Non-pigmented ciliary epithelial cell (primary cell): ENCODE measurements at places on chromosomes 11 and 22.

- DNase-seq, result peak; percentile 34
Measured at GRCh38 chr11:120710354-120711131, 199.0 kb downstream of the GRIK4 start.

- no peak for DNase-seq
Measured at GRCh38 chr11:60118338-60118737, 29.9 kb downstream of the MS4A2 start.

DNA sequence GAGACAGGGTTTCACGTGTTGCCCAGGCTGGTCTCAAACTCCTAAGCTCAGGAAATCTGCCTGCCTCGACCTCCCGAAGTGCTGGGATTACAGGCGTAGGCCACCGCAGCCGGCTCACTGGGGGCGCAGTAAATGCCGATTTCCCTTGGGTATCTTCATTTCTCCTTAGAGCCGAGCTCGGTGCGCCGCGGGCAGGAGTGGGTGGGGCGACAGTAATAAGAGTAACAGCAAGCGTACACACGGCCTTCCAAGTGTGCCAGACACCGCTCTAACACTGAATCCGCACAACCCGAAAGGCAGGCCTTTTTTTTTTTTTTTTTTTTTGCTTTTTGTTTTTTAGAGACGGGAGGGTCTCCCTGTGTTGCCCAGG lies 500 bp upstream of the ADSL start:
- DNase-seq, result no peak

- no peak for DNase-seq
Measured at GRCh38 chr11:70497536-70498075, 99.3 kb downstream of the CTTN start.

GRCh38 chr11:82539669-82540068 lies 194.0 kb downstream of the FAM181B start:
- DNase-seq, result no peak

DNA sequence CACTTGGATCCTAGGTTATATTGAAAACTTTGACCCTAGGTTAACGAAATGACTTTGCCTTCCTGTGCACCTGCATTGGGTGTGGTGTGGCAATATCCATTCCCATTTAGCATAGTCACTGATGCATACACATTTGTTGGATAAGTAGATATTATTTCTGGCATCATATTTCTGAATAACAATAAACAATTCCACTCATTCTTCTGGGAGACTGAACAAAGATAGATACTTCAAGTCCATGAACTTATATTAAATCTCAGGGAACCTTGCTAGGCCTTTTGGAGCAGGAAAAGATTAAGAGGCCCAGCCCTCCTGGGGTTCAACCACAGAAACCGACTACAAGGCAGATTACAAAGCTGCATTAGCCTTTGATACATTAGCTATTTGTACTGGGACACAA lies 118.9 kb downstream of the MSANTD4 start:
- peak; percentile 28 for DNase-seq

GRCh38 chr11:128669506-128670270 lies 24.2 kb upstream of the FLI1 start:
- DNase-seq, result no peak

- no peak for DNase-seq
Measured at GRCh38 chr22:49788504-49788903, 39.2 kb downstream of the BRD1 start.

DNA sequence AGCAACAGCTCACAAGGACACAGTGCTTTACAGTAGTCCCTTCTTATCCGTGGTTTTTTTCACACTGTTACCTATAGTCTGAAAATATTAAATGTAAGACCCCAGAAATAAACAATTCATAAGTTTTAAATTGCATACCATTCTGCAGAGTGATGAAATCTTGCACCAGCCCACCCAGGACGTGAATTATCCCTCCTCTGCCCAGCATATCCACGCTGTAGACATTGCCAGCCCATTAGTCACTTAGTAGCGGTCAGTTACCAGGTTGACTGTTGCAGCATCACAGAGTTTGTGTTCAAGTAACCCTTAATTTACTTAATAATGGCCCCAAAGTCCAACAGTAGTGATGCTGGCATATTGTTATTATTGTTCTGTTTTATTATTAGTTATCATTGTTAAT lies 3.6 kb downstream of the CLTCL1 start:
- peak; percentile 73 for DNase-seq

- no peak for DNase-seq
Measured at GRCh38 chr11:92295175-92296137, 70.8 kb downstream of the FAT3 start.

- no peak for DNase-seq
Measured at GRCh38 chr11:61964058-61964665, 3.3 kb downstream of the FTH1 start.

DNA sequence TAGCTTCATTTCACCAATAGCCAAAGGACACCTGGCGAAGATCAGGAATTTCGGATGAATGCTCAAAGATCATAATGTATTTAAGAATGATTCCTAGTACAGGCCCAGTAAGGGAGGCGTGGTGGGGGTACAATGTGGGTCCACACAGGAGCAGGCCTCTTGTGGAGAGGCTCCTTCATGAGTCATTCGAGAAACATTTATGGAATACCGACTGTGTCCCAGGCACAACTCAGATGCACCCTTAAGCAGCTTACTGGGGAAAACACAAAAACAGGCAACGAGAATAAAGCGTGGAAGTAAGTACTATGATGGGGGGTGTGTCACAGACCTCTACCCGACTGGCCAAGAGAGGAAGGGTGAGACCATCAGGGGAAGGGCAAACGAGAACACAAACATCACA lies 44.5 kb downstream of the SMCO4 start:
- peak; percentile 17 for DNase-seq

DNA sequence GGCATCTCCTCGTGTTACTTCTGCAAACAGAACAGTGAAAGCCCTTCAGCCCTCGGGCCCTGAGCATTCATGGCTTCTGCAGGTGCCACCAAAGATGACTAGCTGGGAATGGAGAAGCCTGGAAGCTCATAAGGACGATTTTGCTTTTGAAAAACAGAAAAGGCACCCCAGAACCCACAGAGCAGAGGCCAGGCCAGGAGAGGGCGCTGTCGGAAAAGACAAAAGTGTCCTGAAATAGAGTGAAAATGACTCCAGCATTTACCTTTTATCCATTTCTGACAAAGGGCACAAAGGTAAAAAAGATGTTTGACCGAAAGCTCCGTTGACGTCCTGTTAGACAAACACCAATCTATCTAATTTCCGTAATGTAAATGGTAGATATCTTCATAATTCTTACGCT lies 37.6 kb downstream of the ZNF195 start:
- no peak for DNase-seq

DNA sequence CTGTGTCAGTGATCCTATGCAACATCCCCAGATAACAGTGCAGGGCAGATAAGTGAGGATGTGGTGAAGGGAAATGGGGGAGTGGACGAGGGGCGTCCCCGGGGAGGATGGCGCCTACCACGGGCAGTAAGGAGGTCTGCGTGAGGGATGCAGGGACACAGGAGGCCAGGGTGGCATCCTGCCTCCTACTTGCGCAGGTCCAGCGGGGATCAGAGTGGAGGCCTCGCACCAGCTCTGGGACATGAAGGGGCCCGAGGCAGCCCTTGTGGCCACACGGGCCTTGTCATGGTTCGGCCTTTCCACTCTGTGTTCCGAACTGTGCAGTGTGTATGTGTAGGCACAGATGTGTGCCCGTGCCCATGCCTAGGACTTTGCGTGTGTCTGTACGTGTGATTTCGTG lies 1227.5 kb downstream of the BRD1 start:
- DNase-seq, result no peak

GRCh38 chr22:46025225-46025972 lies 48.4 kb upstream of the WNT7B start:
- no peak for DNase-seq

DNA sequence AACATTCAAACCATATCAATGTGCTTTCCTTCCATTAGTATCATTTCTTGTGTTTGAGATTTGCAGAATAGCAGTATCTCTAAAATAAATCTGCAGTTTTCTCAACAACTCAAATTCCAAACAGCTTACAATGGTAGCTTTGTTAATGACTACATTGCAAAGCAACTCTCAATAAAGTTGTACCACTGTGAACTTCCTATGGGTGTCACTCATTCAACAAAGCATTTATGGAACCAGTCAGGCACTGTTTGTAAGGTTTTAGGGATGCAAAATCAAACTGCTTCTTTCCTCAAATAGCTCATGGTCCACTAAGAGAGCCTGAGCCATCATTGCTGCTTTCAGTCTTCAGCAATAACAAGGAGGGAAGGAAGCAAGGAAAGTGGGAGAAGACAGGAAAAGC lies 91.0 kb downstream of the CCDC83 start:
- DNase-seq, result no peak

DNA sequence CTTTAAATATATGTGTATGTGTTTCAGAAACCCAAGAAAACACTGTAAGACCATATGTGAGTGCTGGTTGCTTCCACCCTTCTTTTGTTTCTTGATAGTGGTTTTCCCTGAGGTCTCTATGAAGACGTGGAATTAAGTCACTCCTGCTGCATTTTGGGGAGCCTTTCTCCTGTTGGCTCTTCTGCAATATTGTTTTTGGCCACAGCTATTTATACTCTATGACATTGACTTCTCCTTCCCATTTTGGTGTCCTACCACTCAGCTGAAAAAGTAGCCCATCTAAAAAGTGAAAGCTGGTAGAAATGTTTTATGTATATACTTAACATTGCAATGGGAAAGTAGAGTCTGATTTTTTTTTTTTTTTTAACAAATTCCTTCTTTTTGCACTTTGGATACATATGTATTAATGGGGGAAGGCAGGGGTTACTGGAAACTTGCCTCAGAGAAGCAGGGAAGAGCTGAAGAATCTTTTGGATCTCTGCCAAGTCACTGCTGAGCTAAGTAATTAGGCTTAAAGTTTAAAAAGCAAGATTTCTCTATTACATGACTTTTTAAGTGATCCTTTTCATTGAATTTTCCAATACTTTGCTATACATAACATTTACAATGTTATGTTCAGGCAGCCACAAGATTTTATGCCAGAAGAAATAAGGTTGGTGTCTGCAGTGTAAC lies 1.8 kb downstream of the TTC17 start:
- DNase-seq, result no peak

- no peak for DNase-seq
Measured at GRCh38 chr11:119586181-119586580, 142.8 kb downstream of the NECTIN1 start.

DNA sequence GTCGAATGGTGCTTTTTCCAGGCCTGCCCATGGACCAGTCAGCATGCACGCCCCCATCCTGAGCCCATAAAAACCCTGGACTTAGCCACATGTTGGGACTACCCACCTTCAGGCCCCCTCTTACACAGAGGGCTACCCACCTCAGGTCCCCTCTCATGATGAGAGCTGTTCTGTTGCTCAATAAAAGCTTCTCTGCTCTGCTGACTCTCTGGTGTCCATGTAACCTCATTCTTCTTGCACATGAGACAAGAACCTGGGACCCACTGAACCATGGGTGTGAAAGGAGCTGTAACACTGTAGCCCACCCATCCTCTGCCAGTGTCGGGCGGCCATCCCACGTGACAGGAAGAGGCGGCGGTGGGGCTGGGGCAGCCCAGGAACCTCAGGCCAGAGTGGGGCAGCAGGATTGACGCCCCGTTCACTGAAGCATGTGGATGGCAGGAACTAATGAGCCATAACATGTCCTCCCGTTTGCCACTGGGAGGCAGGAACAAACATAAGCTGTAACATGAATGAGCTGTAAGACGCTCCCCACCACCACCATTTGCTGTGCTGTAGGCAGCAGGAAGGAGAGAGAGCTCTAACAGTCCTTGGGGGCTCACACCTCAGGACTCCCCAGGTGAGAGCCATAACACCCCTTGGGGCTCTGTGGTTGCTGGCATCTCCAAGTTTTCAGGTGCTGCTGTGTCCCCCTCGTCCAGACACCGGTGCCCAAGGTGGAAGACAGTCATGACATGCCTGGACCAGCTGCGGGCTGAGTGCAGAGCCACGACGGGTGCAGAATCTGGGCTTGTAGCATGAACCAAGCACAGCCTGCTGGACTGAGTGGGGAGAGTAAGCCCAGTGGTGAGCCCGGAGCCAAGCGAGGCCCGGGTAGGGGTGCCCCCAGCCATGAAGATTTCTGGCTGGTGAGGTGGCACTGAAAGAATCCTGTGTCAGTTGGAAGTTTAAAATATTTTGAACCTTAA lies 69.4 kb downstream of the MCHR1 start:
- no peak for DNase-seq

- DNase-seq, result no peak
Measured at GRCh38 chr11:43282607-43283440, 29.0 kb upstream of the API5 start.

DNA sequence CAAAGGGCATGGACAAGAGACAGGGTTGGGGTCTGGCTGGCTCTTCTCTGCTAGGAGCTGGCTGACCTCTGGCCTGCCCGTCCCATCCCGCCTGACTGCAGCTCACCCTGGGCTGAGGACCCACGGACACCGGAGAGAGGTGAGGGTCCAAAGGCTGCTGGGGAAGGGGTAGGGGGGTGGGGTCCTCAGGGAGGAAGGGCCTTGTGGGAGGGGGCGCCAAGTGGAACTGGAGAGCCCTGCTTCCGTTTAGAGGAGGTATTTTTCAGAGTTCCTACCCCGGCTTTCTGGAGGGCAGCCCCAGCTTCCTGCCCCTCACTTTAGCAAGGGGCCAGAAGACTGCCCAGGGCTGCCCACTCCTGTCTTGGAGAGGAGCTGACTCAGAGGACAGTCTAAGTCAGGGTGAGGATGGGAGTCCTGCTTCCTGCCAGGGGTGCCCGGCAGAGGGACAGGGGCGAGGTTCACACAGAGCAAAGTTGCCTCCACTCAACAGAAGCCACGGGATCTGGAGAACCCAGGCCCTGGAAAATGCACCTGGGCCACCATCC lies 7.1 kb downstream of the LARGE2 start:
- no peak for DNase-seq

- DNase-seq, result no peak
Measured at GRCh38 chr11:130050257-130050656, 19.4 kb upstream of the APLP2 start.

- DNase-seq, result no peak
Measured at GRCh38 chr11:115860246-115860645, 356.0 kb upstream of the CADM1 start.

GRCh38 chr11:11349870-11350337 lies 3.1 kb downstream of the CSNK2A3 start:
- DNase-seq, result peak; percentile 15

DNA sequence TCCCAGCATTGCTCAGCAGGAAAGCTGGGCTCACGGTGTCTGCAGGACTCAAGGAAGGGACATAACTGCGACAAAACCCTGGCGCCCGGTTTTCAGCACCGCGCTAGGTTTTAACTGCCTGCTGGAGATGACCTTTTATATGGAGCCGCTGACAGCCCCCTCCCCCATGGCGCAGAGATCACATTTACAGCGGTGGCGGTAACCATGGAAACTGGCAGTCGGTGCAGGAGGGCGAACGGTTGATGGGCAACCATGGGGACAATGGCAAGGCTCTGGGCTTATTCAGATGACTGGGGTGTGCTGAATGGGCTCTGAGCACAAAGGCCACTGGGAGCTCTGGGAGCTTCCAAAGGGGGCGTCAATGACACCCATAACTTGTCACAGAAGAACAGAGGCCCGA lies 37.2 kb downstream of the CELSR1 start:
- no peak for DNase-seq

- no peak for DNase-seq
Measured at GRCh38 chr11:22169833-22170232, 23.1 kb upstream of the ANO5 start.

- no peak for DNase-seq
Measured at GRCh38 chr11:62143727-62144126, 19.9 kb downstream of the INCENP start.
